ENCODE measurements at places on chromosomes 2 and 18.

DNA sequence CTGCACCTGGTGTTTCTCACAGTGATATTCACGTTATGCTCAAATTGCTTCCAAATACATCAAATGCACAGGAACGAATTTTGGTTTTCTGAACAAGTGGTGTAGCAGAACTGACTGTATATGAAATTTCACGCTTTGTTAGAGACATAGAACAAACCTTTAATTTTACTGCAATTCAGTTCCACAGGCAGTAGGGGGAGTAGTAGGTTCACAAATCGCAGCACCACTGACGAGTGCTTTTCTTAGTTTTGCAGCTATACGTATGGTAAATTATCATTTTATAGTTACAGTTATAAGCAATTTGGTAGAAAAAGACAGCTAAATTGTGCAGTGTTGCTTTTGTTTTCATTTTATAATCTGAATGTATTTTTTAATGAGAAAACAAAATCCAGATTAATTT lies 113.3 kb downstream of the KIAA1328 start:
- peak; percentile 48 for DNase-seq

GRCh38 chr2:160406591-160407392 lies 86.8 kb downstream of the RBMS1 start:
- DNase-seq: peak; percentile 80

GRCh38 chr18:51957001-51957400 lies 383.0 kb upstream of the DCC start:
- no peak for DNase-seq

DNA sequence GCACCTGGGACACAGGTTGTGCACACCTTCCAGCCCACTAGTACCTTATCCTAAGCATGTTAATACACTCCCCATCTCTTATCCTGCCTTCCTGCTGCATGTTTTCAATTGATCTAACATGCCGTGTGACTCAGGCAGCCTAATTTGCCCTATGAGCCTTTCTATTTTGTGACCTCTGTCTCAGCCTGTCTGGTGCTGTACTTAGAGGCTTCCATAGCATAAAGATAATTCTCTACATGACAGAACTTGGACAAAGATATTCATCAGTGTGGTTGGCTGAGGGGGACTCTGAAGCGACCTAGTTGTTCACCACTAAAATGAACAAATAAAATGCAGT lies 8.6 kb upstream of the TMEM37 start:
- no peak for DNase-seq

DNA sequence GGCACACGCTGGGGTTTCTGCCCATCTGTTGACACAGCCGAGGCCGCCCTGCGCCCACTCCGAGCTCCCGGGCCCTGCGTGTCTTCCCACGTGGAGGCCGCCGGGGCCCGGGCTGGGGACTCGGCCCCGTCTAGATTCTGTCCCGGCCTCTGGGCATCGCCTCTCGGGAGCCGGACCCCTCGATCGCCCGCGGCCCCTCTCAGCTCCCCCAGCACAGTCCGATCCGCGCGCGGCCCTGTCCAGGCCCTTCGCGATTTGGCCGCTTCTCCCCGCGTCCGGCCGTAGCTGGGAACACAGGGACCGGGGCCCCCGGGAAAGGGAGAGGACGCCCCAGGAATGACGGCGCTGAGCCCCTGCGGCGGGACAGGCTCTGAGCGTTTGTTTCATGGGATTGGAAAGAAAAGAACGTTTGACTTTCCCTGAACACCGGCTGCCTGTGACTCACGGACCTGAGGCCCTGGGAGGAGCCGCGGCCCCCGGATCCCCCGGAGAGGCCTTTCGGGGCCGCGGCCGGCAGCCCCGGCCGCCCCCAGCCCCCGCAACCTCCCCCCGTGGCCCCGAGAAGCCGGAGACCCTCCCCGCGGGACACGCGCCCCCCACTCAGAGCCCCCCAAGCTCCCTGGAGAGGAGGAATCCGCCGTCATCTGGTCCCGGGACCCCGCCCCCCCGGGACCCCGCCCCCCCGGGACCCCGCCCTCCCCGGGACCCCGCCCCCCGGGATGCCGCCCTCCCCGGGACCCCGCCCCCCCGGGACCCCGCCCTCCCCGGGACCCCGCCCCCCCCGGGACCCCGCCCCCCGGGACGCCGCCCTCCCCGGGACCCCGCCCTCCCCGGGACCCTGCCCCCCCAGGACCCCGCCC lies 62.7 kb upstream of the CTDP1 start:
- DNase-seq: no peak

DNA sequence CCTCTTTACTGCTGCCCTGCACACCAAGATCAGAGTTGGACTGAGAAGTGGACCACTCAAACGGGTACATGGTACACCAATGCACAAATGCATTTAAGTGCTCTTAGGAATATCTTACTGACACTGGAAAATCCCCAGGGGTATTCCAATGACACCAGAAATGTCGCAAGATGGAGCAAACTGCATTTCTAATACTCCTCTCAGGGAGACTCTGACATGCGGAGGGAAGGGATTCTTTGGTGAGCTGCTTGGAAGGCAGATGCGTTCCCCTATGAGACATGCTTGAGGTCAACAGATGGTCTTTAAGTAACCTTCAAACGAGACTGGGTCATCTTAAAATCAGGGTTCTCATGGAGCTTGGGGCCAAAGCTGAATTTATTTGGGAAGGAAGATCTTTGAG lies 521.8 kb upstream of the TCF4 start:
- DNase-seq: no peak

- DNase-seq: no peak
Measured at GRCh38 chr2:212015588-212015987, 523.0 kb downstream of the ERBB4 start.

DNA sequence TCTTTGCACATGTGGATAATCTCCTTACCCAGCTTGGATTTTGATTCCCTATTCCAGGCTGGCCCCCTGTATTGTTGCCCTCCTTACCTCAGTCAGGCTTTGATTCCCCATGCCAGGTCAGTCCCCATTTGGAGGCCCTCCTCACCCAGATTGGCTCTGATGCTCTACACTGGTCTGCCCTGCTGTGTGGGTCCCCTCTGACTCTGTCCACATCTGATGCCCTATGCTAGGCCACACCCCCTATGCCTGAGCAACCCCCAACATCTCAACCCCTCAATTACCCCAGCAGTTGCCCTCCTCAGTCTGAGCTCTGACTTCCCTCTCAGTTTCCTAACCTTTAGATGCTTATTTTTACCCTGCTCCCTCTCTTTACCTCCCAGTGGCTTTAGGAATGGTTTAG lies 89.4 kb downstream of the UBR3 start:
- no peak for DNase-seq

DNA sequence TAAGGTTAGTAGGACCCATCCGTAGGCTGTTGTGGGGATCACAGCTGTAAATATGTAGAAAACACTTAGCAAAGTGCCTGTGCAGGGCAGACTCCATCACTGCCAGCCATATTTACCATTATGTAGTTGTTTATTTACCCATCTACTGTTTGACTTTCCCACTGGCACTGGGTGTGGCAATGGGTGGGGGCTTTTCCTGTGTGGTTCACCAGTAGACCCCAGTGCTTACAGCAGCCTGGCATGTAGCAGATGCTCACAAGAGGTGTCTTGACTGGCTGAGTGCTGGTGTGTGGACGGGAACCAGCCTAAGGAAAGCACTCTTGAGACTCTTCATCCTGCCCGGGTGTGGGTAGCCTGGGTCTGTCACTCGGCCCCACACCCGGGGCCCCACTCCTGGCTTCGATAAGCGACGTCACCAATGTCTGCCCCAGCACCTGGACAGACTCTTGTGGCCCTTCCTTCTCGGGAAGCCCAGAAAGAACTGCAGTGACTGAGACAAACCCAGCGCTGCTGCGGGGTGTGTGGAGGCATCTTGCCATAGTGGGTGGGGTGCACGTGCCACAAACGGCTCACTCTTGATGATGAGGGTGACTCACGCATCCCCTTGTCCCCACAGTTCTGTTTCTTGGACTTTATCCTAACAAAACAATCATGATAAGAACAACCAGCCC lies 78.3 kb downstream of the HDAC4 start:
- DNase-seq: no peak

DNA sequence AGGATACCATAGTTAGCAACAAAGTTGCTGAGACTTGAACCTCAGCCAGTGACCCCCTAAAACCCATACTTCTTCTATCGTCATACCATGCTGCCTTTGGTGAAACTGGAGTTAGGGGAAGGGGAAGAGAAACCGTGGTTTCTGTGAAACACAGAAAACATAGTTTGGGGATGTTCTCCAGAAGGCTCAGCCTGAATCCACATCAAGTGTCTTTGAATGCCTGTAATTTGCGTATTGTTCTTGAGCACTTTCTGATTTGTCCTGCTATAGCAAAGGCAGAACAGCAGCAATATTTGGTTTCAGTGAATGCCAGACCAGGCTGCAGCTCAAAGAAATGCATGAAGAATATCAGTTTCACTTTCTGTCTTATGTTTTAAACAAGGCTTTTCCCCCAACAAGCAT lies 258.7 kb downstream of the TTC32 start:
- DNase-seq: no peak

DNA sequence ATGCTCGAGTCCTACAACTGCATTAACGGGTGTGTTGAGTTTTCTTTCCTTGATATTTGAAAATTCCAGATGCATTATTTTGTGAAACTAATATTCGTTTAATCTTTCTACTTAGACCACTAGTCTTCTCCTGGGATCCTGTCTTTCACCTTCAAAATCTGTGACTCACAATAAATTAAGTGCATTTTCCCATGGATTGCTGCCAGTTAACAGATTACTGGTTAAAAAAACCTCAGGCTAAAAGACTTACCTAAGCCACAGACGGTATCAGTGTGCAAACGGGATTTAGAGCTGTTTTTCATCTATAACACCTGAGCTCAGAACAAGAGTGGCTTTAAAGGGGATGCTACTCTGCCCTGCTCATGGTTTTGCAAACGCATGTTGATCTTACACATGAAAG lies 10.2 kb downstream of the FECH start:
- no peak for DNase-seq

GRCh38 chr18:2417861-2418610 lies 153.3 kb downstream of the METTL4 start:
- no peak for DNase-seq

DNA sequence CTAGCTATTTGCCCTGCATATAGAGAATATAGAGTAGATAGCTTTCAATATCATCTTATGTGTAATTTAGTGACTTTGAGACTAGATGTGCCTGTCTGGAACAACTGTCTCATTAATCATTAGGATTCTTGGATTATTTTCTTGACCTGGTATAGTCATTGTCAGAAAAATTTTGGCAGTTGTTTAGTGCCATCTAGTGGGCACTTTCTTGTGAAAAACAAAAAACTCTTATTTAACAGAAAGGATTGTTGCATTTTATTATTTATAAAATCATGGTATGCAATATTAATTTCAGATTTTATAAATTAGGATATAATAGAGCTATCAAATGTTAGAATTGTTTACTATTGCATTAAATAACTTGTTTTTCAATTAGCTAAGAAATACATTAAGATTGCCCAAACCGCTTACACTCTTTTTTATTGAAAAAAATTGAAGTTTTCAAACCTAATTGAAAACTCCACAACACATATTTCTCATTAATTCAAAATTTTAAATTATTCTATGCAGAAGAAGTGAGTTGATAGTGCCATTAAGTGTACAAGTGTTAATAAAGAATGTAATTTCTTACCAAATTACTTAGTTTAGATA lies 80.3 kb downstream of the DYNAP start:
- DNase-seq: peak; percentile 25

DNA sequence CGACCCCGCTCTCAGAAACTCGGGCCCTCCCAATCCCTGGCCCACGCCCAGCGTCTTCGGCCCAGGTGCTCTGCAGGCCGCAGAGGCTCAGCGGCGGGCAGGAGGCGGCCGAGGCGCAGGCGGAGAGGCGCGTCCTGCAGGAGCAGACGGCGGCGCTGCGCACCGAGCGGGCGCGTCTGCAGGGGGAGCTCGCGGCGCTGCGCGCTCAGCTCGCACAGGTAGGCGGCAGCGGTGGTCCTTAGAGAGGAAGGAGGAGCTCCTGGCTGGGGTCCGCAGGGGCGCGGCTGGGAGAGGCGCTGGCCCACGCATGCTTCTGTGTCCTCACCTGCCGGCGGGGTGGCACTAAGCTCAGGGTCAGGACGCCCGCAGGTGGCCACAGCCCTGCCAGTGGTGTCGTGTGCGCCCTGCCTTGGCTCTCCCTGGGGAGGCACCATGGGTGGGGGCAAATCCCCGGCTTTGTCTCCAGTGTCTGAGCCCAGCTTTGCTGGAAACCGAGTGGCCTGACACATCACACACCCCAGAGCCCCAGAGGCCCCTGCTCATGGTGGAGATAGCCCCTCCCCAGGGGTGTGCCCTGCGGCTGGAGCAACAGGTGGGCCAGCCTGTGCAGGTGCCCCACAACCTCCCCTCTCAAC lies 14.9 kb upstream of the SNED1 start:
- DNase-seq: peak; percentile 14
